Mammary epithelial cell (primary cell): ENCODE measurements at places on chromosomes 5 and 9. TPM values are rescaled to one million over a fixed set of nuclear protein-coding genes. Genes with fewer than 3 reads are reported as not detected.
A peak's percentile ranks its signal among the peaks of the same experiment; 100 is the strongest.

DNA sequence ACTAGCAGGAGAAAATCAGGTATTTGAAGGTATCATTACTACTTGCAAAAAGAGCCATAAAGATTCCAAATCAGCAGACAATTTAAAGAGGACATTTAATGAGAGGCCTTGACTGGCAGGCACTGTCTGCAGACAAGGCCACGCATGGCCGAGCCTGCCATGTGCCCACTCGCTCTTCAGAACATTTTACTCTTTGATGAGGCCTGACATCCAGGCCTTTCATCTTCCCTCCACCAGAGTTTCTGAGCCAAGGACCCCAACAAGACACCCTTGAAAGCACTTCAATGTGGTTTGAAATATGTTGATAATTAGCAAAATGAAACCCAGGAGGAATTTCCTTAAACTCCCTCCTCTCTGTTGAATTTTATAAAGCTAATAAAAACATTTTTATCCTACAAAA lies 16.4 kb downstream of the AK8 start:
- no peak for DNase-seq

DNA sequence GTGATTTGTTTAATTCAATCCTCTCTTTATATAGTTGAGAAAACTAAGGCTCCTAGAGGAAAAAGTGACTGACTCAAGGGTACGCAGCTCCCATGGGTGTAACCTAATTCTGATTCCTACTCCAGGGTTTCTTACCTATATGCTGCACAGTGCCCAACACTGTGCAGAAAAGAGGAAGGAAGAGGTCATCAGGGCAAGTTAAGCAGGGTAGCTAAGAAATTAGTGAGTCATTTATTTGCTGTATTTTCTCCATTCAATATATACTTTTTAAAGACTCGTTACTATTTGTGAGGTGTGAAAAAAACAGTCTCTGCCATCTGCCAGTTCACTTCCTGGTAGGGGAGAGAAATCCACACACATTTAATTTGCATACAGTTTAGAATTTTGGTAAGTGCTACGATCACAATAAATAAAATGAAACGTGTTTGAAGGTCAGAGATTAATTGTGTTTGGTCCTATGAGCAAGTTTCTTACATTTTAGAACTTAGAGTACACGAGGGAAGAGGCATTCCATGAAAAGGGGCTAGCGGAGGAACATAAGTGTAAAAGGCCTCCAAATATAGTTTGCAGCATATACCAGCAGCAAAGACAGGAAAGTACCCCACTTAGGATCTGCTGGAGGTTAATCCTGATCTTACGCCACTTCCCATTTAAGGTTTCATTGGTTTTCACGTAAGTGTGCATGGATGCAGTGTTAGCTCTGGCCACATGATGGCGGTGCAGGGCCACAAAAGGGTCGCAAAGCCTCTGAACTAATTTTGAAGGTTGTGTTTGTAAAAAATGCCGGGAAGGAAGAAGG lies 59.9 kb upstream of the TLR4 start:
- DNase-seq, result peak; percentile 55

OTP gene
- not detected for total RNA-seq

DNA sequence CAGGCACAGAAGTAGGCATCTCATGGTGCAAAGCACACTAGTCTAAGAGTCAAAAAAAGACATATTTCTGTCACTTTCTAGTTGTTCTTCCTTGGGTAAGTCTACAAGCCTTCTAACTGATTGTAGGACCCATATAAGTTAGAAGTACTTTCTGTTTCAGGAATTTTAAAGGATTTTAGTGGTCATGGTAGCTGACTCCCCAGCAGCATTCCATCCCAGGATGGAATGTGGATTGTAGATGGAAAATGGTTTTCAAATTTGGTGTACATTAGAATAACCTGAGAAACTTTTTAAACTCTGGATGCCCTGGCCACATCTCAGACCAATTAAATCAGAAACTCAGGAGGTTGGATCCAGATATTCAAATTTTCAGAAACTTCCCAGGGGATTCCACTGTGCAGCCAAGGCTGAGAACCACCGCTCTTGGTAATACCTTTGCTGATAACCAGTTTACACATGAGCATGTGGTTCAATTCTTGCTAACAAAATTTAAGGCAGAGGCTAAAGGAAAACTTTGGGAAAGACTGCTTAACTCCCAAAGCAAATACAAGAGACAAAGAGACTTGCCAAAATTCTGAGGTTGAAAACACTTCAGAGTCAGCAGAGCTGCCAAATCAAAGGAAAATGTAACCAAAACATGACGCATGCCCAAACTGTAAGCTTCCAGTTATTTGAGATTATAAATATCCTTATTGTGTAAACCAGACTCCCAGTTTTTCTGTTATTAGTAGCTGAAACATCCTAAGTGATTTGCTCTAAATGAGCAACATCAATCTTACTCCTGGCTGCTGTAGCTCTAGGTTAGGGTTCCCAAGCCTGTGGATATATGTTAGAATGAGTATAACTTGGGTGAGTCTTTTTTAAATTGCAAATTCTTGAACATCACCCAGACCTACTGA lies 145.4 kb upstream of the MTAP start:
- peak; percentile 70 for DNase-seq

- DNase-seq, result no peak
These were observed 355.9 kb upstream of the TLE4 start for GRCh38 chr9:79215821-79216220.

- no peak for DNase-seq
These were observed 384.3 kb downstream of the YTHDC2 start for GRCh38 chr5:113897748-113898147.

- DNase-seq, result no peak
These were observed 322.6 kb upstream of the SLC30A5 start for GRCh38 chr5:68771221-68771620.

OMD gene
- not detected for total RNA-seq

DNA sequence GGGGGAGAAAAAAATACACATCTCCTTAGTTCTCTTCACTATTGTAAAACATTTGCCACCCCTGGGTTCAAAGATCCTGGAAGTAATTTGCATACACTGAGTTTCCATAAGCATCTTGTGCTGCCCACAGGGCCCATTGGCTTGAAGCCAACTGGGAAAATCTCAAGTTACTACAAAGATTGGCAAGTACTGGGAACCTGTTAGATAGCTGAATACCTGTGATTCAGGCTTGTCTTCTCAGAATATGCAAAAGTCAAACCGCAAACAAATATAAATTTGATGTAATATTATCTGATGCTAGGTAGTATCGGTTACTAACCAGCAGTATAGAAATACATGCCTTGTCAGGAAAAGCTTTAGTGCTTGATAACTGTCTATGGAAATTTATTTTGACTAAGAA lies 156.9 kb upstream of the FST start:
- peak; percentile 99 for DNase-seq

GRCh38 chr9:101582553-101582952 lies 12.2 kb downstream of the PPP3R2 start:
- peak; percentile 31 for DNase-seq

DNA sequence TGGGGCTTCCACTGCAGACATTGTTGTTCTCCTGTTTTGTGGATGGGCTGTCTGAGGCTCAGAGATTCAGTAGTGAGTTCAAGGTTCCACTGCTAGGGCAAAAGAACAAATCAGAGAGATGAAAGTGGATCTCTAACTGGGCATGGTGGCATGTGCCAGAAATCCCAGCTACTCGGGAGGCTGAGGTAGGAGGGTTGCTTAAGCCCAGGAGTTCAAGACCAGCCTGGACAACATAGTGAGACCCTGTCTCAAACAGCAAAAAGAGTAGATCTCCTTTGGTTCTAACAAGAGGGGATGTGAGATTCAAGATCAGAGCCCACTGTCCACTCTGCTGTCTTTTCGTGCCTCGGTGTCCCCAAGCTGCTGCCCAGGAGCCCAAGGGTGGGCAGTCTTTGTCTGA lies 11.8 kb upstream of the NDST1 start:
- no peak for DNase-seq

DNA sequence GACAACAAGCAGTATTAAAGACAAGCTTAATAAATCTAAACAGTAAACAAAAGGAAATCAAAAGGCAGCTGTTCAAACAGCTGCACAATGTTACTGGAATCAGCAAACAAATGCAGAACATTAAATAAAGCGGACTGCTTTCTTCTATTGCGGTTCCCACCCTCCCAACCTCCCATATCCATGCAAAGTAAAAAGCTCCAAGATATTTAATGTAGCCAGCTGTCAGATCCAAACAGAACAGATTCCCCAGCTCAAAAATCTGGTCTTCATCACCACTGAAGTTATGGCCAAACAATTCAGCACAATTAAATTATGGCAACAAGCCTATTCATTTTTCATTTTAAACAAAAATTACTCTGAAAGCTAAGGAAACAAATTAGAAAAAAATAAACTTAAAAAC lies 75.9 kb downstream of the SLC38A9 start:
- DNase-seq, result no peak

DNA sequence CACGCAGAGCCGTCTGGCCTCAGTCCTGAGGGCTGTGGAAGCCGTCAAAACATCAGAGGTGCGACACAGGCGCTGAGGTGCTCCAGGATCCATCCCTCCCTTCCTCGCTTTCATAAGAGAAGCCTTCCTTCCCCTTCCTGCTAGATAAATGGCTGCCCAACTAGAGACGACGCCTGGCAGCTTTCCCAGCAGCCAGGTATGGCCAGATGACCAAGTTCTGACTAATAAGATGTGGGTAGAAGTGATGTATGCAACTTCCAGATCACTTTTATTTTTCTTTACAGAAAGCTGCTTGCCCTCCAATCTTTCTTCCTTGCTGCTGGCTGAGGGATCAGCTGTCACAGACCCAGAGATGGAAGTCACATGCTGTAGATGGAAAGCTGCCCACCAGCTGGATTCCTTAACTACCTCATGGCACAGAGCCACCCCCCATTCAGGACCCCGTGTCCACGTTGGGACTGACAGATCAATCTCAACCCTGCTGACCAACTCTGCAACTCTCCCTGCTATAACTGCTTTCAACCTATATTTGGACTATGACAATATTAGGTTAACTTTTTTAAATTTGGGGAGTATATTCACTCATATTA lies 8.8 kb downstream of the MAPK9 start:
- DNase-seq, result peak; percentile 79

ABO gene
- total RNA-seq, result not detected

GRCh38 chr9:20988671-20989315 lies 42.6 kb downstream of the HACD4 start:
- DNase-seq, result no peak

DNA sequence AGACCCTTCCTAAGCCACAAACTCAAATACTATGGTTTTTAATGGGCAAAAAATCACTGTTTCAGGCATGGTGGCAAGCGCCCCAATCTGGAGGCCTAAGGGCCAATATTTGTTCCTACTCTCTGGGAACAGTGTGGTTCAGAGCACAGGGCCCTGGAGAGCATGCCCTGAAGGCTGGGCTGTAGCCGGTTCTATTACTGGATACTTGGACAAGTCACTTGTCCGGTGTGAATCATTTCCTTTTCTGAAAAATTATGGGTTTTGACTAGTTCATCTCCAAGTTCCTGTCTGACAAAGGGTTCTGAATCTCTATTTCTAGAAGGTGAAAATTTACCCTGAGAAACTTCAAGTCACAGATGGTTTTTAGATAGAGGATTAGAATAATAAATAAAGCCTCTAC lies 75.0 kb downstream of the OTULIN start:
- peak; percentile 75 for DNase-seq

OR1J1 gene
- total RNA-seq, result not detected in 2 replicates

PCA3 gene
- total RNA-seq, result not detected

DNA sequence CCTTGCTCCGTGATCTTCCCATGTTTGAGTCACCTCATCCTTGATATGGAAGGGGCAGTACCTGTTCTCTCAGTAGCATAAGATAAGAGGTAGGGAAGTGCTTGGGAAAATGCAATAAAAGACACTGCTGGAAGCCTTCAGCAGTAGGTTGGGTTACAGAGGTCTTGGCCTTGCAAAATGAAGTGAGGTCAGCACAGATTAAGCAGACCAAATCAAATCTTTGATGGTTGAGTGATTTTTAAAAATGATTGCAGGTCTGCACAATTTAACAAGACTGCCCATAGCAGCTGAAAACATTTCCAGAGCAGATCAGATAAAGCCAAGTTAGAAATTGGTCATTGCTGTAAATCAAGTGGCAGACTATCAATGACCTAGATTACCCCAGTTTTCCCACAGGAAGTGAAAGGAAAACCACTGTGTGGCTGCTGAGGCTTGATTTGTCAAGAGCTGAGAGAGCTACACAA lies 32.9 kb downstream of the PALM2AKAP2 start:
- DNase-seq, result no peak

ADAMTS16 gene
- total RNA-seq, result not detected in 2 replicates

- no peak for DNase-seq
These were observed 11.3 kb downstream of the RGS14 start for GRCh38 chr5:177368869-177369644.

CNTNAP3 gene
- total RNA-seq, result 37.5 TPM

MYMK gene
- not detected for total RNA-seq

- no peak for DNase-seq
These were observed 59.3 kb downstream of the GALNT10 start for GRCh38 chr5:154249826-154250225.

- DNase-seq, result no peak
These were observed 54.9 kb upstream of the ZSWIM6 start for GRCh38 chr5:61277190-61277589.

GRCh38 chr9:87343816-87344430 lies 153.7 kb upstream of the DAPK1 start:
- peak; percentile 57 for DNase-seq

GRCh38 chr9:17005056-17005823 lies 129.6 kb upstream of the CNTLN start:
- no peak for DNase-seq

- no peak for DNase-seq
These were observed 196.9 kb upstream of the PUM3 start for GRCh38 chr9:3040761-3041160.

IRX2 gene
- 69.0 TPM for total RNA-seq

SHOC1 gene
- total RNA-seq, result under 0.01 TPM

GRCh38 chr9:83656032-83656680 lies 33.2 kb downstream of the IDNK start:
- DNase-seq, result no peak

GRCh38 chr5:124761010-124761409 lies 14.6 kb upstream of the ZNF608 start:
- no peak for DNase-seq

- no peak for DNase-seq
These were observed 53.8 kb downstream of the TIMD4 start for GRCh38 chr5:156909180-156909579.

GRCh38 chr5:53930457-53930856 lies 370.0 kb downstream of the NDUFS4 start:
- DNase-seq, result no peak

GRCh38 chr9:75039801-75040200 lies 11.7 kb upstream of the CARNMT1 start:
- DNase-seq, result no peak

- no peak for DNase-seq
These were observed 41.3 kb downstream of the MAP3K1 start for GRCh38 chr5:56856541-56857178.

DNA sequence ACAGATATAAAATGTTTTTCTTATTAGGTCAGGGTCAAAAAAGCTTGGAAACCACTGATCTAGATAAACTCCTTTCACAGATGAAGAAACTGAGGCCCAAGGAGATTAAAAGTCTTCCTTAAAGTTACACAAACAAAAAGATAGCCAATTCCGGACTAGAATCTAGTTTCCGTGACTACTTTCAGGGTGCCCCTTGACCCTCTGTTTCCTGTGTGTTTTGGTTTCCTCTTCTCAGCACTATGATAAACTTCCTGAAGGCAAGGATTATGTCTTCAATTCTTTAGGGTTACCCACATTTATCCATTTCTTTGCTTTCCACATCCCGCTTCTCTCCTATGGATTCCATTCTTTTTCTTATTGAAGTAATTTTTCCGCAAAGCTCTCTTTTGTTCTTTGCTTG lies 83.1 kb downstream of the ADAMTS12 start:
- DNase-seq, result no peak

PPP3R2 gene
- total RNA-seq, result not detected

PHYHD1 gene
- total RNA-seq, result 2.5 TPM in 2 replicates

GRCh38 chr5:59599729-59600128 lies 293.8 kb downstream of the PDE4D start:
- DNase-seq, result no peak

TMEM38B gene
- total RNA-seq, result 16.8 and 19.0 TPM in 2 replicates
